Activated naive CD8-positive, alpha-beta T cell treated with anti-CD3 and anti-CD28 coated beads, Interleukin-2, amount 50 U/mL, for 16 hours (primary cell): ENCODE measurements at places on chromosomes 3 and 15.
A peak's percentile ranks its signal among the peaks of the same experiment; 100 is the strongest.

DNA sequence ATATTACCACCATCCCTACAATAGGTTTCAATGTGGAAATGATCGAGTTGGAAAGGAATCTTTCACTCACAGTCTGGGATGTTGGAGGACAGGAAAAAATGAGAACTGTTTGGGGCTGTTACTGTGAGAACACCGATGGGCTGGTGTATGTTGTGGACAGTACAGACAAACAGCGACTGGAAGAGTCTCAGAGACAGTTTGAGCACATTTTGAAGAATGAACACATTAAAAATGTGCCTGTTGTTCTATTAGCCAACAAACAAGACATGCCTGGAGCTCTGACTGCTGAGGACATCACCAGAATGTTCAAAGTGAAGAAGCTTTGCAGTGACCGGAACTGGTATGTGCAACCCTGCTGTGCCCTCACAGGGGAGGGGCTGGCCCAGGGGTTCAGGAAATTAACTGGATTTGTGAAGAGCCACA lies 510 bp downstream of the ARL14 start:
- DNase-seq, result no peak

GRCh38 chr15:35986191-35986721 lies 440.3 kb upstream of the DPH6 start:
- no peak for DNase-seq

- no peak for DNase-seq
These were observed 50.9 kb downstream of the PLXNA1 start for GRCh38 chr3:127033786-127034185.

GRCh38 chr15:73792415-73792814 lies 39.3 kb upstream of the INSYN1 start:
- DNase-seq, result no peak

- no peak for DNase-seq
These were observed 41.8 kb upstream of the TUSC7 start for GRCh38 chr3:116667791-116668190.

DNA sequence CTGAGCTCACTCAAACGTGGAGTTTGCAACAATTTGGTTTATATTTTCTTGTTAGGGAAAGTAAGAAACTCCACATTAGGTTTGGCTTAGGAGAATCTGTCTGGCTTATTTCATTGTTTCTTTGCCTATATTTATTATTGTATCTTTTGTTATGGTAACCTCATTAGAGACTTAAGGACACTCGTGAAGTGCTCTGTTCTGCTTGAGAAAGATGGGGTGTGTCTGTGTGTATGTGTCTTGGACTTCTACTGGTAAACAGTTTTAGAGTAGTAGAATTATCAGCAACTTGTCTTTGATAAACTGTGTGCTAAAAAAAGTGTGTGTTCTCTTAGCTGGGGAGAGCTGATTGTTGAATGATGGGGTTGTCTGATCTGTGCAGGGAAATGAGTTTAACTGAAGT lies 306.5 kb downstream of the RBMS3 start:
- no peak for DNase-seq

- no peak for DNase-seq
These were observed 21.7 kb downstream of the LEKR1 start for GRCh38 chr3:156847752-156848448.

DNA sequence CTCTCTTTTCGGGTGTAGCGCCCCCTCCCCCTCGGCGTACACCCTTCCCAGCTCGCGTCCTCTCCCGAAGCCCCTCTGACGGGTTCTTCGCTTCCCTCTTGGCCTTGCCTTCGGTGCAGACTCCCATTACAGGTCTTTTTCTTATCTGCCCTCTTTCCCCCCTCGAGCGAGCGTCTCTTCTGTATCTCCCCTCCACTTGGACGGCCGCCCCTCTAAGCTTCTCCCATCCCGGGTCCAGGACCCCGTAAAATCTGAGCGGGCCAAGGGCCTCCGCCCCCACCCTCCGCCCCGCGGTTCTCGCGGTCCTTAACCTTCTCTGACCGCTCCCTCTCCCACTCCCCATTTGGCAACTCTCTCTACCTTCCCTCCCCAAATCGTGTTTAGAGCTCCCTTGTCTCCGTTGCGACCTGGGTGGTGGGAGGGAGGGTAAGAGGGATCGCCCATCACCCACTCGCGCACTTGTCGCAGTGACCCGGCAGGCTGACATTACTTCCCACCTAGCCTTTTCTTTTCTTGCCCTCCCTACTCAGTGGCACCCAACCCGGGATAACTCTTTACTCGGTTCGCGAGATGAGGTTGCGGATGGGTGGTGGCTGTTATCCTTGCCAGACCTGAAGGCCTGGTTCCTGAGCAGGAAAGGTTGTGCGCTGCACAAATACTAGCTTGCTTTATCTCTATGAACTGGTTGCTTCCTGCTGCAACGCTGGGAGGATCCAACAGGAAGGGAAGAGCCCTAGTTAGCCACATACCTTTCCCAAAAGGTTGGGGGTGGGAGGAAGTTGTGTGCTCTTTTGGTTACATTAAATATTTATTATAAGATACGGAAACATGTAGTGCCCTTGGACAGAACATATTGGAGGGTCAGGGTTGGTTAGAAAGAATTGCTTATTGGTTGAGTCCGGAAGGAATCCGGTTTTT lies 922 bp downstream of the RAB11A start:
- no peak for DNase-seq

DNA sequence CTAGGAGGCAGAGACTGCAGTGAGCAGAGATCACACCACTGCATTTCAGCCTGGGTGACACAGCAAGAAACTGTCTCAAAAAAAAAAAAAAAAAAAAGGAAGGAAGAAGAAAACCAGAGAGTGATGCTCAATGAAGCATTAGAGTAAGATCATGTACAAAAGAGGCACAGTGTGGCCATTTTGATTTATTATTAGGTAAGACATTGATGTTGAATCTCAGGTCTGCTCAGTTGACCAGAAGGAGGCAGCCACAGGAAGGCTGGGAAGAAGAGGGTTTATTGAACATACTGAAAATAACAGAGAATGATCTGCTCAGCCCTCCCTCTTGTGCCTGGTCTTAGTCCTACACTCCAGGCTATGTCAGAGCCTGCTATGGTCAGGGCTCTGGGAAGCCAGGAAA lies 15.6 kb downstream of the LRRK1 start:
- no peak for DNase-seq

- DNase-seq, result no peak
These were observed 158.9 kb downstream of the TBC1D5 start for GRCh38 chr3:17583530-17583929.

DNA sequence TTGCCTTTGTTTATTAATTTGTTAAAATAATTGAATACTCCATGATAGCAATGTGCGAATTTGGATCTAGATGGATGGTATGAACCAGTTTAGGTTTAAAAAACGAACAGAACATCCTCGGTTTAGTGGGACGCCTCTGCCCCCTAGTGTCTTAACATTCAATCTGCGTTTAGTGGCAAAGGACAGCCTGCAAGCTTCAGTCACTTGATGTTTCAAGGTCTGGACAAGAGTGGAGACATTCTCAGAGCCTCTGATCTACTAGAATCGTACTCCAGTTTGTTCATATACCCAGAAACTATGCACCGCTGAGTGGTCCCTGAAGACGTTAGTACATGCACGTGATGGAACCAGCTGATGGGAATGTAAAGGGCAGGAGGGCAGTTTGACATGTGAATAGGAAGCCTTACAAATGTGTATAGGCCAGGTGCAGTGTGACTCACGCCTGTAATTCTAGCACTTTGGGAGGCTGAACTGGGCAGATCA lies 17.8 kb upstream of the ATP13A4 start:
- no peak for DNase-seq

GRCh38 chr15:90142216-90143165 lies 40.2 kb upstream of the IDH2 start:
- no peak for DNase-seq

GRCh38 chr3:71407823-71408222 lies 175.7 kb downstream of the FOXP1 start:
- no peak for DNase-seq

GRCh38 chr3:10757821-10758130 lies 58.3 kb upstream of the SLC6A11 start:
- no peak for DNase-seq

GRCh38 chr3:28556195-28556594 lies 207.6 kb upstream of the AZI2 start:
- DNase-seq, result no peak

DNA sequence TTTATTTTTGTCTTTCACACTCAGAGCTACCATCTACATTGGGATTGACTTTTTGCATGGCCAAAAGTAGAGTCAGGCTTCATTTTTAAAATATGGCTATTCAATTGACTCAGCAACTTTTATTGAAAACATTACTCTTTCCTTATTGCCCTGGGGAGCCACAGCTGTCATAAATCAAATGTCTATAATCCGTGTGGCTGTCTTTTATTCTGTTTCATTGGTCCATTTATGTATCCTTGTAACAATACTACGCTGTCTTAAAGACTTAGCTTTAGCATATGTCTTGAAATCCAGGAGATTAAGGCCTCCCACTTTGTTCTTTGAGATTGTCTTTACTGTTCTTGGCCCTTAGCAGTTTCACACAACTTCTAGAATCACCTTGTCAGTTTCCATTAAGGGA lies 55.2 kb downstream of the CEMIP start:
- DNase-seq, result no peak

- DNase-seq, result no peak
These were observed 24.6 kb upstream of the ZNF280D start for GRCh38 chr15:56757875-56758274.

GRCh38 chr15:37880835-37881153 lies 53.6 kb upstream of the TMCO5A start:
- DNase-seq, result no peak

GRCh38 chr3:76264911-76265310 lies 479.6 kb upstream of the ZNF717 start:
- DNase-seq, result no peak

- no peak for DNase-seq
These were observed 734.6 kb downstream of the TUSC7 start for GRCh38 chr3:117444175-117444574.

DNA sequence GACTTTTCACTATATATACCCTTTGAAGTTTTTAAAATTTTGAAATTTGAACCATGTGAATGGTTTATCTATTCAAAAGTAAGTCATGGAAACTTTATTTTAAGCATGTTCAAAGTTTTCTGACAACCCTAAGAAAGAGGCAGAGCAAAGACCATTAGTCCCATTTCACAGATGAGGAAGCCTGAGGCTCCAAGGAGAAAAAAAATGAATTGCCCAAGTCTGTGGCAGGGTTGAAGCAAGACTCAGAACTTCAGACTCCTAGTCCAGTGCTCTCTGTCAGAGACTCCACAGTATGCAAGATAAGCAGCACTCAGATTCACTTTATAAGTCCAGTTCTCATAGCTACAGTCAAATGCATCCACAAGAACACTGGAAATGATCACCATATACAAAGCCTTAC lies 4.5 kb downstream of the RAB43 start:
- no peak for DNase-seq

DNA sequence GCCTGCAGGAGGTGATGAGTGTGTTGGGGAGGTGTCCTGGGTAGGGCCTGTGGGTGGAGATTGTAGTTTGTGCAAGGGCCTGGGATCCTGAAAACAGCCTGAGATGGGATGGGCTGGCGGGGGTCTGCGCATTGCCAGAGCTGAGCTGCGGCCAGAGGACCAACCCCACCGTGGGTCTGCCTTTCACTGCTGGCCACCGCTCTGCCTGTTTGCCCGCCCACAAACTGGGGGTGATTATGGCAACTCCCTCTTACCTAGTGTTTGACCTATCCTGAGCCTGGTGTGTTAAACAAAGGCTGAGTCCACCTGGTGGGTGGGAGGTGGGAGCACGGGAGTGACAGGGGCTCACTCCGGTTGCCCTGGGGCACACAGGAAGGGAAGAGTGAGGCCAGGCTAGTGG lies 9.8 kb downstream of the ABTB1 start:
- no peak for DNase-seq

DNA sequence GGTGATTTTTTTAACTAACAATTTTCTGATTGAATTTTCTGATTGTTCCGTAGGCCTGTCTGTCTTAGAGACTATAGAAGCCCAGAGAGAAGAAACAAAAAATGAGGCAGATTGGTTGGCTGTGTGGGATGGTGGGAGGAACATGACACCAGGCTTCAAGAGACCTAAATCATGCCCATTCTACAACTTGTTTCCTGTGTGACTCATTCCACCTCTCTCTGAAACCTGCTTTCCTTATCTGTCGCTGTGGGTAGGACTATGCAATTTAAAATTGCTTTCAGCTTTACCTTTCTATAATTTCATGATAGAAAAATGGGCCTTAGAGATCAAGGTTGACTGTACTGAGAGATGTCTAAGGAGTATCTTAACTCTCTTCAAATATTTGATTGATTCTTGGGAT lies 44.5 kb downstream of the OXNAD1 start:
- peak; percentile 35 for DNase-seq

DNA sequence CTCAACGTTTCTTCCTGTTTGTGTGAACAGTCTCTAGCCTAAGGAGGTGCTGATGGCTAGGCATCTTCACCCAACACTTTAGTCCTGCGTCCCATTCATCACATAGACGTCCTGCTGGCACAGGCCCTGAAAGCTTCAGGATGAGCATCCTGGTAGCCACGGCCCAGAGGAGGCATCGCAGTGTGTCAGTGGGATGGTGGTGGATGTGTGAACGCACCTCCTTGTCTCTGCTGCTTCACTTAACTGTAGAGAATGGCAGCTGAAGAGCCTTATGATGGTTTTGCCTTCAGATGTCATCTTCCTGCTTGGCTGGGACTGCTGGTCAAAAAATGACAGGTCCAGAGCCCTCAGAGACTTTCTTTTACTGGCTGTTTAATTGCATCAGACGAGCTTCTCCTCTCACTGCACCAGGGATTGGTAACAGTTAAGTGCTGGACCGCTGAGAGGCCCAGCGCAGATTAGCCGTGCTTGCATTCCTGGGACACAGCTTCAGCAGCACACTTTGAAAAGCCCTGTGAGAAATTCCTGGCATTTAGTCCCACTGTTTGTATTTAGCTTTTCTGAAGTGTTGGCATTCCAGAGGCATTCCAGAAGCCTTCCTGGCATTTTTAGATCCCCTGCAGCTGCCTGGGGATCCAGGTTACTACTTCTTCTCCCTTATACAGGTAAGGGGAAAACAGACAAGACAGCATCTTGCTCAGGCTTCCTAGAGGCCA lies 132.4 kb upstream of the PLXNA1 start:
- no peak for DNase-seq

GRCh38 chr3:62159056-62159708 lies 214.2 kb downstream of the FEZF2 start:
- no peak for DNase-seq

DNA sequence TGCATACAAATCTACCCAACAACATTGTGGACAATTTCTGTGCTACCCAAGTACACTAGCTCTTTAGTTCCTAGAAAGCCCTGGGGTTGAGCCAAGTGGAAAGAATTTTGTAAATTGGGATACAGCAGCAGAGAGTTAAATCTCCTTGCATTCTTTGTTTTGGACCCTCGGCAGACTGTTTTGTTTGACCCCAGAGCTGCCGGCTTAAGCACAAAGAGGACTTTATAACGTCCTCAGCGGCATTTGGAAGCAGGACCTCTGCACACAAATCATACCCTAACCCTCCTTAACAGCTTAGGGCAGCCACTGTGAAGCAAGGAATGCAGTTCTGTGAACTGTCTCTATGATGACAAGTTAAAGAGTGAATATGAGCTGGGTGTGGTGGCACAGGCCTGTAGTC lies 415.3 kb downstream of the CNTN4 start:
- DNase-seq, result no peak

DNA sequence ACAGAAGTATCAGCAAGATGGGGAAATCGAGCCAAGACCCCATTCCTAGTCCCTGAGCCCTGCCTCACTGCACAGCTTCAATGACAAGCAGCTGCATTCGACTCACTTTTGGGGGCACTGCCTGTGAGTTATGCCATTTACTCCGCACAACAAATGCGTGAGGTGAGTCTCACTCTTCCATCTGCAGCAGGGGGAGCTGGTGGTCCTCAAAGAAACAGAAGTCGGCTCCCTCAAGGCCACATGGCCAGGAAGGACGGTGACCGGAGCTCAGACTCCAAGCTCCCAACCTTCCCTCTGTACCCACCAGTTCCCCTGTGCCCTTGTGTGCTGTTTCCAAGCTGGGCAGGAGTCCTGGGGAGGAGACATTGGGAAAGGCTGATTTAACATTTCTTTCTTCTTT lies 127.7 kb upstream of the IQSEC1 start:
- DNase-seq, result no peak
